ENCODE measurements at places on chromosomes 13 and 19.

DNA sequence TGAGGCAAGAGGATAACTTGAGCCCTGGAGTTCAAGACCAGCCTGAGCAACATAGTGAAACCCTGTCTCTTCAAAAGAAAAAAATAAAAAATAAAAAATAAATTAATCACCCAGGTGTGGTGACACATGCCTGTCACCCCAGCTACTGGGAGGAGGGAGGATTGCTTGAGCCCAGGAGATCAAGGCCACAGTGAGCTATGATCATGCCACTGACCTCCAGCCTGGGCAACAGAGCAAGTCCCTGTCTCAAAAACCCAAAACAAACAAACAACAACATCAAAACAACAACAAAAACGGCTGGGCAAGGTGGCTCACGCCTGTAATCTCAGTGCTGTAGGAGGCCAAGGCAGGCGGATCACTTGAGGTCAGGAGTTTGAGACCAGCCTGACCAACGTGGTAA, 4.3 kb upstream of the SLC39A3 start:
- no peak for DNase-seq

DNA sequence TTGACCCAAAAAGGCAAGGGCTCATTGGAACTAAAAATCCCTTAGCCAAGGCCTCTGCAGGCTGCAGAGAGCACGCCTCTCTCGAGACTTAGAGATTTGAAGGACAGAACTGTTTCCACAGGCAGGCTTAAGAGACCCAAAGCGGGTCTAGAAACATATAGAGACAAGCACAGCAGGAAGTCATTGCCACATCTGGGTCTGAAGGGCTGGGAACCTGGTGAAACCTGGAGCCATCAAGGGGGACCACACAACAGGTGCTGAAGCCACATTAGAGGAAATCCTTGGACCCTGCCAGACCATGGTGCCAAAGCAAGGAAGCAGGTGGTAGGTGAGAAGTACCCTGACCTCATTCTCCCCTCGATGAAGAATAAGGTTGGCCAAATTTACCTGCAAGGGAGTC, 33.8 kb upstream of the LRCH1 start:
- DNase-seq = peak; percentile 72

GRCh38 chr13:111177081-111177711, 62.1 kb downstream of the ARHGEF7 start:
- peak; percentile 90 for DNase-seq

GRCh38 chr19:49338691-49339300, 3.6 kb downstream of the CD37 start:
- DNase-seq = no peak

GRCh38 chr13:30685987-30686386, 49.4 kb upstream of the ALOX5AP start:
- no peak for DNase-seq

GRCh38 chr19:44176590-44176989, 11.7 kb downstream of the ZNF226 start:
- DNase-seq = no peak

DNA sequence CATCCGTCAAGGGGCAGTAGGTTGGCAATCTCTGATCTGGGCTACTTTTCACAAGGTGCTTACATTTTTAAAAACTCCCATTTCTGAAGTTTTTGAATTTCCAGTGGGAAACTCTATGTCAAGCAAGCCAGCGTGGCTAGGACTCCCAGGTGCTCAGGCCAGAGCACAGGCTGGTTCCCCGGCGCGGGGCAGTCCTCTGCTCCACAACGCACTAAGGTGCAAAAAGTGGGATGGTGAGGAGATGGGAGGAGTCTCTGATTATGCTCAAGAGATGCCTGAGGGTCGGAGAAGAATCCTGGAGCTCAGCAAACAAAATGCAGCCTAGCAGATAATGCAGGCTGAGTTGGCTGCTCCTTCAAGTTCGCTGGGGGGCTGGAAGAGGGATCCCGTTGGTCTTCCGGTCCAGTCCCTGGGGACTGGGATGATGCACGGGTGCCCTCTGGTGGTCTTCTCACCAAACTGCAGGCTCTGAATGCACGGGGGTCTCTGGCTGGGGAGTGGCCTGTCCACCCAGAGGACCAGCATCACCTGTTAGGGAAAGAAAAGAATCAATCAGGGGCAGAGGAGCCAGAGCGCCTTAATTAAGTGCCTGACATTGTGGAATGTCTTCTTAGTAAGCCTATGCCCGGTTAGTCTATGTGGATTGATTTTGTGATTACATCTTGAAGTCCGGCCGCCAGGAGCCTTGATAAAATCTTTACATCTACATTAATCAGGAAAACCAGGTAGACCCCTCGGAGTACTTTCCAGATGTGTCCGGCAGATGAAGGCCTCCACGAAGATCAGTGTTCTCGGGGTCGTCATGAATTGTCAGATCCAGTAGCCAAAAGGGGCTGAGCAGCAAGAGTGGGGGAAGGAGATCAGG, 244.4 kb upstream of the MAB21L1 start:
- DNase-seq = peak; percentile 46

DNA sequence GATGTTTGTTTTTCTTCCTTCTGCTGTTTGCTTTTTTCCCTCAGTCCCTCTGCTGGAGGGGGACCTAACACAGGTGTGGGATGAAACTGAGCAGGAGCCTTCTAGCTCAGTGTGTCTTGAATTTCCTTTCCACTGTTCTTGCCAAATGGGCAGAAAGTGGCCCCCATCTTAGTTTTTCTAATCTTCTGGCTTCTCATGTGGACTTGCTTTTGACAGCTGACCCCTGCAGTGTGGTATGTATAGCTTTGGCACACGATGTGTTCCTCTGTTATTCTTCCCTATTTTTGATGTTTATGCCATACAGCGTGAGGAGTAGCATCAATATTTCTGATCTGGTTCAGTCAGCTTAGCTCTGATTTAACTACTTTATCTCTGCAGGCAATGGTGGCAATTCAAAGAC, 8.3 kb downstream of the LRCH1 start:
- no peak for DNase-seq

DNA sequence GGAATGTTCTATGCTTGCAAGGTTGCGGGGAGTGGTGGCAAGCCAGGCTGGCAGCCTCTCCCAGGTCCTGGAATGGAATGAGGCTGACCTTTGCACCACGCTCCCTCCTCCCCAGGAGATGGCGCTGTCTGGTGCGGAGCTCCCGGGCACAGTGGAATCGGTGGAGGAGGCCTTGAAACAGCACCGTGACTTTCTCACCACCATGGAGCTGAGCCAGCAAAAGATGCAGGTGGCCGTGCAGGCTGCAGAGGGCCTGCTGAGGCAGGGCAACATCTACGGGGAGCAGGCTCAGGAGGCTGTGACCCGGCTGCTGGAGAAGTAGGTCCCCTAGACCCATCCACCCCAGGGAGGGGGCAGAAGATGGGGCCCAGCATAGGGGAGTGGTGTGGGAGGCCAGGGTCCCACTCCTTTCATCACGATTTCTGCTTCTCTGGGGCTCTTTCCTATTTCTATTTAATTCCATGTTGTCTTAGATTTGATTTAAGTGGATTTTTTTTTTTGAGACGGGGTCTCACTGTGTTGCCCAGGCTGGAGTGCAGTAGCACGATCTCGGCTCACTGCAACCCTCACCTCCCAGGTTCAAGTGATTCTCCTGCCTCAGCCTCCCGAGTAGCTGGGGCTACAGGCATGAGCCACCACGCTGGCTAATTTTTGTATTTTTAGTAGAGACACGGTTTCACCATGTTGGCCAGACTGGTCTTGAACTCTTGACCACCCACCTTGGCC, 53.2 kb upstream of the SHKBP1 start:
- DNase-seq = peak; percentile 56
